ENCODE measurements at places on chromosomes 2 and 18.

DNA sequence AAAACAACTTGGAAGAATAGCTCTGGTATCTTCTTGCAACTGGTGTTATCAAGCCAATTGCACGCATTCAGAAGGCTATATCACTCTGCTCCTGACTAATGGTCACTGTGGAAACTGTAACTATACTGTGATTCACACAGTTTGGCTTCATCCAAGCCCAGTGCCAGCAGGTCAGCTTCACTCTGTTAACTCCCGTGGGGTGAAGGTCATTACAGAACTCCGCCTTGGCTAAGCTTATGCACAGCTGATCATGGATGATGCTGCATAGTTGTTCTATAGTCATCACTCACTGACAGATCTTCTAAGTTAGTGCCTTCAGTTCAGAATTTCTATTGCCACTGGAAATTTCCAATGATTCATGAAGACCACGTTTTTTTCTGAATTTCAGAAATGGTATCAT, 497.2 kb upstream of the NETO1 start:
- DNase-seq: no peak

DNA sequence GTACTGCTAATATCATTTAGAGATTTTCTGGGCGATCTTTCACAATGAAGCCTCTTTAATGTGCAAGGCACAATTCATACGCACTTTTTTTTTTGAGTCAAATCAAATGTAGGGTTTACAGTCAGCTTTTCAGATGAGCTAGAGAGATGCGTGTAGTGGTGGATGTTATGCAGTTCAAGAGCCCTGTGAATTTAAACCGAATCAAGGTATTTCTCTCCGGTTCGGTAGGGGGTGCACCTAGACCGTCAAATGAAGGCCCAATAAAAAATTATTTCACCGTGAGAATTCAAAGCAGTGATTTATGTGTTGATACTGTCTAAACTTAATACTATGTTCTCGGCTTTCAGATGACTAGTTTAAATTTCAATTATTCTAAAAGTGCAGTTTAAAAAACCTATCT, 1.1 kb downstream of the PTH2R start:
- no peak for DNase-seq

DNA sequence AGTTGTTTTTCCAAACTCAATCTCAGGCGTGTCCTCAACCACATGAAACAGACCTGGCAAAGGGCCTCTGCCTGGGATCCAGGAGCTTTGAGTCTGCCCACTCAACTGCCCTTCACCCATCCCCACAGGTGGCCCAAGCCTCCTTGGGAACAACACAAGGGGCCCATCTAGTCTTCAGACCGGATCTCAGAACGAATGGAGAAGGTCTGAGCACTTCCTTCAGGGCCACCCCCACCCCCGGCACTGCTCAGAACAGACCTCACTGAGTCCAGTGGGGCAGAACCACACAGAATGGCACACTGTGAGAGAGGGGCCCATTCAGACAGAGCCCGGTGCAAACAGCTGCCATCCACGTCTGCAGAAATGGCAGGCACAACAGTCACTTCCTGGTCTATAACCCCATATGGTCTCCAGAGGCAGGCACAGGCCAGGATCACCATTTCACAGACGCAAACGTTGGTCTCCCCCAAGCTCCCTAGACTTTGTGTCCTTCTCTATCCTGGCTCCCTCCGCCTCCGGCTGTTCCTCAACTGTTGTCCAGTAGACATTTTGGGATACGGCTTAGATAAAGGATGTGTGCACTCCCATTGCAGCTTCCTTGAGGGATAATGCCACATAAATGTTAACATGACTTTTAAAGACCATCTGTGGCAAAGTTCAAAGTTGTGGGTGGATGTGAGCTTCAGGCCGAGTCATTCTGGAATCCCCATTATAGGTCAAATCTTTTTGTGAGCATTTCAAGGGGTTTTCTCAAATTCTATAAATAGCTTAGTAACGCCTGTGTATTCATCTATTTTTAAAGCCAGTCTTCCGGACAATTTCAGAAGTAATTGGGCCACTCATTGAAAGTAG, 149.7 kb downstream of the SMAD7 start:
- no peak for DNase-seq

- no peak for DNase-seq
Observed at GRCh38 chr2:120077896-120078295, 65.0 kb downstream of the EPB41L5 start.

DNA sequence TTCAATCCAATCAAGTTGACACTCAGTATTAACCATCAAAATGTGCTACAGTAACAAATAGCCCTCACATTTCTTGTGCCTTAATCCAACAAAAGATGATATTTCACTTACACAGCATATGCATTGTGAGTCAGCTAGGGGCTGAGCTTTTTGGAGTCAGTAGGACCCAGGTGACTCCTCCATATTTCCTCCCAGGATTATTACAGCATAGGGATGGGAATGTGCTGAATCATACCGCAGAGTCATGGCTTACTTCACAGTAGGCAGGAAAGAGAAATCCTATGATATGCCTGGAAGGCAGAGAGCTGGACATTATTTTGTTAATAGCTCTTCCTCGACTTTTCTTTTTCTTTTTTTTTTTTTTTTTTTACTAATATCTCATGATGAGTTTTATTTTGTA, 153.3 kb downstream of the TMEM182 start:
- no peak for DNase-seq

GRCh38 chr2:45289997-45290709, 280.9 kb upstream of the SIX2 start:
- DNase-seq: no peak

DNA sequence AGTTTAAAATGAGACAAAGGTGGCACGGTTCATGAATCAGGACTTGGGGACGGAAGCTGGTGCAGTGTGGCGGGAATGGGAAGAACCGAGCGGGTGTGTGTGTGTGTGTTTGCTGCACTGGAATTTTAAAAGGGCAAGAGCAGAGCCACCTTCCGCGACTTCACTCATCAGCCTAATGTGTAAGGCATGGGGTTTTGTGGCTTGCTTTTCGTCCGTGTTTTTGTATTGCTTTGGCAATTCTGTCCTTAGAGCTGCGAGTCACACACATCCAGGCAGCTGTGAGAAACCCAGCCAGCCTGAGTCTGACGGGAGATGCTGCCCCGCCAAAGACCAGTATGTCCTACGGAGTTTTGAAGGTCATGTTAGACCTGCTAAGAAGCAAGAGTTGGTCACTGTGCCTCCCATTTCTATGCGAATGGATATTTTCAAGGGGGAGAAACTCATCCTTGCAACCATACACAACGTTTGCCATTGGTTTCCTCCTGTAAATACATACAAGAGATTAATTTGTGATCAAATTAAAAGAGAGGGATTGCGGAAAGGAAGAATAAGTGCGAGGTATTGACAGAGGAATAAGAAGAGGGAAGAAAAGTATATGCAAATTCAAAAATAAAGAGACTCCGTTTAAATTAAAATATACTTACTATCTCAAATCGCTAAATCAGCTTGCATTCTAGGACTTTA, 665 bp upstream of the CACNB4 start:
- DNase-seq: no peak

Data from stimulated activated naive CD4-positive, alpha-beta T cell treated with Interleukin-2 at 50 U/mL for 16 hours (primary cell).